ENCODE measurements at places on chromosomes 4 and X. TPM values are rescaled to one million over a fixed set of nuclear protein-coding genes. Genes with fewer than 3 reads are reported as not detected.

Gene GATA1
- total RNA-seq = not detected

DNA sequence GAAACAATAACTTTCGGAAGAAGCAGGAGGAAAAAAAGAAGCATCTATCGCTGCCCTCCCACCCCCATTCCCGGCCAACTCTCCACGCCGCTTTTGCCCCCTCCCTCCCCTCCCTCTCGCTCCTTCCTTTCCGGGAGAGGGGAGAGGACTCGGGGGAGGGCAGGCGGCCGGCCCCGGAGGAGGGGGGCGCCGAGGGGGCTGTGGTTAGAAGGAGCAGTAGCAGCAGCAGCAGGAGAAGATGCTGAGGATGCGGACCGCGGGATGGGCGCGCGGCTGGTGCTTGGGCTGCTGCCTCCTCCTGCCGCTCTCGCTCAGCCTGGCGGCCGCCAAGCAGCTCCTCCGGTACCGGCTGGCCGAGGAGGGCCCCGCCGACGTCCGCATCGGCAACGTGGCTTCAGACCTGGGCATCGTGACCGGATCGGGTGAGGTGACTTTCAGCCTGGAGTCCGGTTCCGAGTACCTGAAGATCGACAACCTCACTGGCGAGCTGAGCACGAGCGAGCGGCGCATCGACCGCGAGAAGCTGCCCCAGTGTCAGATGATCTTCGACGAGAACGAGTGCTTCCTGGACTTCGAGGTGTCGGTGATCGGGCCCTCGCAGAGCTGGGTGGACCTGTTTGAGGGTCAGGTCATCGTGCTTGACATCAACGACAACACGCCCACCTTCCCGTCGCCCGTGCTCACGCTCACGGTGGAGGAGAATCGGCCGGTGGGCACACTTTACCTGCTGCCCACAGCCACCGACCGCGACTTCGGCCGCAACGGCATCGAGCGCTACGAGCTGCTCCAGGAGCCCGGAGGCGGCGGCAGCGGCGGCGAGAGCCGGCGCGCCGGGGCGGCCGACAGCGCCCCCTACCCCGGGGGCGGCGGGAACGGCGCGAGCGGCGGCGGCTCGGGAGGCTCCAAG lies 1.3 kb downstream of the PCDH7 start:
- peak; percentile 29 for DNase-seq

Gene KIT
- total RNA-seq = 5.5 TPM

DNA sequence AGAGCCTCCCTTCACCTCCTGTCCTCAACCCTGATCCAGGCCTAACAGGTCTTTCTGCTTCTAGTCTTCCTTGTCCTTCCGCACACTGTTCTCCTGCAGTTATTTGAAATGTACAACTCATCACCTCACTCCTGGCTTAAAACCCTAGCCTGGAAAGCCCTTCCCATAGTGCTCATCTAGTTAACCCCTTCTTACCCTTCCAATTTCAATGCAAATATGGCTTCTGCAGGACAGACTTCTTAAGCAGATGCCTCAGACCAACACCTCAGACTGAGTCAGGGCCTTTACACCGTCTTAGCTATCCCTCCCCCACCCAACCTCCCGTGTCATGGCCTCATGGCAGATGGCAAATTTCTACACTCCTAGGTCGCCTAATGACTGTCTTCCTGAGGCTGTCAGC lies 130.4 kb downstream of the BCOR start:
- no peak for DNase-seq

GRCh38 chr4:60129740-60130139 lies 1070.4 kb upstream of the ADGRL3 start:
- DNase-seq = no peak

- DNase-seq = no peak
Observed at GRCh38 chr4:110381784-110382183, 94.2 kb upstream of the ENPEP start.

GRCh38 chr4:68717999-68718398 lies 47.5 kb upstream of the UGT2B15 start:
- no peak for DNase-seq

Gene GIMD1
- not detected for total RNA-seq

Gene USP17L17
- total RNA-seq = not detected

- no peak for DNase-seq
Observed at GRCh38 chr4:26317766-26318165, 3.0 kb upstream of the RBPJ start.

GRCh38 chr4:1215141-1216075 lies 33.5 kb downstream of the CTBP1 start:
- no peak for DNase-seq

DNA sequence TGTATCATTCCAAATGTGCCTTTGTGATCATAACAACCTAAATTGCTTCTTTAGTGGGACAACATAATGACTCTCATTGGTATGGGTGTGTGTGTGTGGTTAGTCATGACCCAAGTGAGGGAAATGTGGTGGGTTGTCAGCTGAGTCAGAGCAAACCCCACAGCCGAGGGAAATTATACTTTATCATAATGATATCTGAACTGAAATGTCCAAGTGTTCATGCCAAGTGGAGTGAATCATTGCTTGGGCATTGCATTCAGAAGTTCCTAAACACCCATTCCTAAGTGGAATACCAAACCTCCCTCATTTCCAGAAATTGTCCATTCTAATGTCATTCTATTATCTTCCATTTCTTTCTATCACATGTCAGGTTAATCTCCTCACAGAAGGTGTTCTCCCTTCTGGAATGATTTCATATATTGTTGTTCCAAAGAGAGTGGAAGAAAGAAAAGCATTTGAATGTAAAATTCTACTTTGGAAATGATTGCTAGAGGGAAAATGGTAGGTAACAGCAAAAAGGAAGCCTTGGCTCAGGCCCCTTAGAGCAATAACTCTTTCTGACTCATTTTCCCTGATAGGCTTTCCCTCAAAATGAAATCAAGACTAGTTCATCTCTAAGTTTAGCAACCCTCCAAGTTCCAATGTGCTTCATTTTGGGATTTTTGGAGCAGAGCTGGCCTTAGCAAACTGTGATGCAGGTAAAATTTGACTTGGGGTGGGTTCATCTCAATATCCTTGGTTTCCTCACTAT lies 230.7 kb upstream of the KCNIP4 start:
- peak; percentile 25 for DNase-seq

Gene YTHDC1
- total RNA-seq = 43.2 TPM

Gene CISD2
- total RNA-seq = 36.3 TPM

Gene PPEF1
- not detected for total RNA-seq

GRCh38 chr4:1874201-1874600 lies 3.0 kb downstream of the NSD2 start:
- DNase-seq = no peak

DNA sequence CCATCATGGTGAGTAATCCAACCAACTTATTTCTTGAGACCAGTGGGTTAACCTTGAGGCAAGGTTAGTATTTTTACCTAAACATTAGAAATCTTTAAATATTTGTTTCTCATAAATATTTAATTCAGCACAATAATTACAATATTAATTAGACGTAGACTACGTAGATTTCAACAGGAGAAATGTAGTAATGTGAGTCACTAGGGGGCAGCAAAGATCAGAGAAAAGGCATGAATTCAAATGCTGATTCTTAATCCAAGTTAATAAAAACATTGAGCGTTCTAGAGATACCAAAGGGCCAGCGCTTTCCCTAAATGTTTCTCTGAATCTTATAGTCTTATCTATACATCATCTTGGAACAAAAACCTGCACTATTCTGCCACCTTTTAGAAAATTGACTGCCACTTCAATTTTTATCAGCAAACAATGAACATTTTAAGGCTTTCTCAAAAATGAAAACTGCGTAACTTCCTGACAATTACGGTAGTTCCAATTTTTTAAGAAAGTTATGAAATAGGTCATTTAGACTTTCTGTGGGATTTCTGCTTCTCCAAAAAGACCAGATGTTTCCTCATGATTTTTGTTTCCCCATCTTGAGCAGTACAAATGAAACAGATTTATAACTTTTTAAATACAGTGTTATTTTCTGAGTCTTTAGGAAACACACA lies 180.7 kb downstream of the GASK1B start:
- peak; percentile 90 for DNase-seq

GRCh38 chr4:57448452-57448851 lies 338.3 kb upstream of the IGFBP7 start:
- DNase-seq = no peak

Gene ZFP92
- total RNA-seq = 0.32 TPM

Gene NLGN3
- 0.43 TPM for total RNA-seq

Gene XAGE1A
- not detected for total RNA-seq

DNA sequence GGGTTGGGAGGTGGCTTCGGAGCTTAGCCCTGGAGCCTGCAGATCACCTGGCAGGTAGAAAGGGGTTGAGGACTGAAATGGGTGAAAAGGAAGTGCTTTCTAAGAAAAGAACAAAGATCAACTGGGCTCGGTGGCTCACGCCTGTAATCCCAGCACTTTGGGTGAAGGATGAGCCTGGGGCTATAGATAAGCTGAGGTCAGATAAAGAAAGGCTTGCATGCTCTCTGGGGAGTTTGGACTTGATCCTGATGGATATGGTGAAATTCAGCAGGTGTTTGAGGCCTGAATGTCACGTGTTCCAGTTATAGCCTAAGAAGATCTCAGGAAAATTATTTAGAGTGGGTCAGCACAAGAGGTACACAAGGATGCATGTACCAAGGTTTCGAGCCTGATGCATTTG lies 40.8 kb downstream of the SLC34A2 start:
- DNase-seq = no peak

Gene XAGE2
- total RNA-seq = not detected

DNA sequence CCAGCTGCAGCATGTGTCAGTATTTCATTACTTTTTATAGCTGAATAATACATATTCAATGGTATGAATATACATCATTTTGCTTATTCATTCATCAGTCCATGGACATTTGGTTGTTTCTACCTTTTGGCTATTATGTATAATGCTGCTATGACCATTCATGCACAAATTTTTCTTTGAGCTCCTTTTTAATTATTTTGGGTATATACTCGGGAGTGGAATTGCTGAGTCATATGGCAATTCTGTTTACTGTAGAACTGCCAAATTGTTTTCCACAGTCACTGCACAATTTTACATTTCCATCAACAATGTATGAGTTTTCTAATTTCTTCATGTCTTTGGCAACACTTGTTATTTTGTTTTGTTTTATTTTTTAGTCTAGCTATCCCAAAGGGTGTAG lies 405.9 kb upstream of the PITX2 start:
- no peak for DNase-seq

Gene POU3F4
- total RNA-seq = not detected

Gene PPEF2
- not detected for total RNA-seq

Gene FHIP1A
- under 0.01 TPM for total RNA-seq

Gene USP27X
- 2.6 TPM for total RNA-seq

GRCh38 chr4:184201179-184201578 lies 16.5 kb downstream of the ENPP6 start:
- DNase-seq = no peak

Gene TEC
- 0.32 TPM for total RNA-seq

DNA sequence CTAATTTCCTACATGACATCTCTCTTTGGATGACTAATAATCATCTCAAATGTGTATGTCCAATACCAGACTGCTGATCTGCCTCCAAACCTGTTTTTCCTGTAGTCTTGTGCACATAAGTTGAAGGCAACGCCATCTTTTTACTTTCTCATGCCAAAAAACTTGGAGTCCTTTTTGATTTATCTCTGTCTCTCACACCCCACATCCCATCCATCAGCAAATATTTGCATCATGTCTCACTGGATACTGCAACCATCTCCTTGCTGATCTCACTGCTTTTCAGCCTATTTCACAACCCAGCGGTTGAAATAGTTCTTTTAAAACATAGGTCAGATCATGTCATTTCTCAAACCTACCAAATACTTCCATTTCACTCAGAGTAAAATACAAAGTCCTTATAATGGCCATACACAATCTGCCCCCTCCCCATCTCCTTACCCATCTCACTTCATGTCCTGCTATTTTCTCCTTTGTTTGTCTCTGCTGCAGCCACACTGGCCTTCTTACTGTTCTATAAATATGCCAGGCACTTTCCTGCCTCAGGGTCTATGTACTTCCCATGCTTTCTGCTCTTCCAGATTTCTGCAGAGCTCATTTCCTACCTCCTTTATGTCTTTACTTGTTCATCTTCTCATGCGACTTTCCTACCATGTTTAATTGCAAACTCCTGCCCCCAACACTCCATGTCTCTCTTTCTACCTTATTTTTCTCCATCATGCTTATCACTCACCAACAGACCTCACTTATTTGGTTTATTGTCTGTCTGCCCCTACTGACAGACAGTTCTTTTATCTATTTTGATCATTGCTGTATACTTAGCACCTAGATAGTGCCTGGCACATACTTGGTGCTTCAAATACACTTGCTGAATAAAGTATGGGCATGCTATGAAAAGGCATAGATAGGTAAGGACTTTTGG lies 98.8 kb downstream of the ANXA3 start:
- DNase-seq = peak; percentile 92

Gene RTL3
- total RNA-seq = 0.32 TPM

- DNase-seq = no peak
Observed at GRCh38 chrX:35499071-35499862, 298.9 kb upstream of the MAGEB16 start.

DNA sequence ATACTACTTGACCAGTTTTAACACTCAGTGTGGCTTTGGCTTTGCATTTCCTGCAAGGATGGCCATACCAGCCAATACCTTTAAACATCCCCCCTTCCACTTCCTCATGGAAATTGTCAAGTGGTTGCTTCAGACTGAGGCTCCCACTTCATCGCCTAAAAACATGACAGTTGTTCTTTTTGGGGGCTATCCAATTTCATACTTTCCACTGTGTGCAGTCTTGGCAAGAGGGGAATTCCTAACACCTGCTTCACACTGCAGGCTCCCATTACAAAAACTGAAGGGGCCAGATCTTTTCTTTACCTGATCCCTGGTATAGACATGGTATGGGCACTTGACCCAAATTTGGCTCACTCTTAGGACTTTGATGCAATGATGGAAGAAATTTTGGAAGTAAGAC lies 28.5 kb upstream of the TSR2 start:
- DNase-seq = no peak

Gene TBX22
- total RNA-seq = not detected

DNA sequence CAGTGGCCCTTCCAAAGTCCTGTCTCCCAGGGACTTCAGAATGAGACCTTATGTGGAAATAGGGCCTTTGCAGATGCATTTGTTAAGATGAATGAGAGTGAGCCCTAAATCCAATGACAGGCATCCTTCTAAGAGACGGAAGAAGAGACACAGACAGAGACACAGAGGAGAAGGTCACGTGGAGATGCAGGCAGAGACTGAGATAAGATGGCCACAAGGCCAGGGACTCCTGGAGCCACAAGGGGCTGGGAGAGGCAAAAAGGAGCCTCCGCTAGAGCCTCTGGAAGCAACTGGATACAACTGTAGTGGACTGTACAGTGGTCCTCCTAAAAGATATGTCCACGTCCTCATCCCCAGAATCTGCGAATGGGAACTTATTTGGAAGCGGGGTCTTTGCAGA lies 19.0 kb upstream of the CD99 start:
- DNase-seq = no peak

GRCh38 chr4:78019414-78019813 lies 37.7 kb upstream of the FRAS1 start:
- no peak for DNase-seq

Gene EDNRA
- 4.2 TPM for total RNA-seq

Gene DDIT4L
- 3.5 TPM for total RNA-seq

DNA sequence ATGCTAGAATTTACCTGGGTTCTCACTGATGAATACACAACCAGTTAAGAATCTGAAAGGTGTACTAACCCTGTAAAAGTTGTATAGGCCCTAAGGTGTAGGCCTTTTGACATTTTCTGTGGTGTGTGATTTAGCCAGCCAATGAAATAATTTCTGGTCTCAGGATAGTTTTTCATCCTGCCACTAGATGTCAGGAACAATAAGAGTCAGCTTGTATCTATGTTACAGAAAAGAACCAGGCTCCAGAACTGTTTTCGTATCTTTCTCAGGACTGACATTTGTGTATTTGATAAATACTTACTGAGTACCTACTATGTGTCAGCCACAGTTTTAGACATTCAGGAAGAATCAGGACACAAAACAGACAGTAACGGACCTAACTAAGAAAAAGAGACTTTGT lies 673.6 kb upstream of the TENM3 start:
- peak; percentile 30 for DNase-seq

Gene GRIA2
- 1.9 TPM for total RNA-seq

Measured in fibroblast of villous mesenchyme (primary cell).